Activated T-helper 1 cell treated with anti-CD3 and anti-CD28 coated beads, Interleukin-12 subunit alpha, Interleukin-12 subunit beta, Interleukin-2, Interleukin-4 antibody, amounts not matched to agents 30 ng/mL and 10 ng/mL and 1 ng/mL, durations not matched to agents 14 hours and 24 hours and 36 hours (primary cell): ENCODE measurements at places on chromosomes 16 and 17. TPM values are rescaled to one million over a fixed set of nuclear protein-coding genes. Genes with fewer than 3 reads are reported as not detected.

Gene NEK8
- 5.2 and 5.4 TPM in 2 replicates for total RNA-seq

Gene PRRT2
- 1.0 and 1.3 TPM in 2 replicates for total RNA-seq

Gene CD79B
- total RNA-seq = 28.9 and 31.8 TPM in 2 replicates

Gene SLC13A2
- not detected in 2 replicates for total RNA-seq

Gene VMO1
- total RNA-seq = not detected in 2 replicates

Gene EIF3C
- 1,175 and 1,207 TPM in 2 replicates for total RNA-seq

Gene KRT15
- not detected in 2 replicates for total RNA-seq

Gene TBX2
- total RNA-seq = not detected in 2 replicates

Gene GPATCH8
- total RNA-seq = 50.4 and 51.1 TPM in 2 replicates

Gene IRX3
- 1.1 and 1.4 TPM in 2 replicates for total RNA-seq

Gene PRR15L
- total RNA-seq = not detected in 2 replicates

Gene TP53TG3B
- total RNA-seq = not detected in 2 replicates

Gene PTX4
- total RNA-seq = 0.20 TPM in 1 of 2 replicates, not detected in the other

Gene CX3CL1
- not detected in 2 replicates for total RNA-seq

Gene JMJD8
- total RNA-seq = 63.4 and 71.4 TPM in 2 replicates

Gene PYY
- 0.36 TPM in 1 of 2 replicates, not detected in the other for total RNA-seq

Gene SLC47A1
- 0.26 and 0.44 TPM in 2 replicates for total RNA-seq

Gene CLEC19A
- not detected in 2 replicates for total RNA-seq

Gene EXOC3L1
- total RNA-seq = 0.34 TPM in 1 of 2 replicates, not detected in the other

Gene MYO15B
- 16.2 and 18.1 TPM in 2 replicates for total RNA-seq

Gene ACSM2A
- total RNA-seq = not detected in 2 replicates
